Left cardiac atrium (tissue), 4 donors: ENCODE measurements at places on chromosomes 5 and 9. TPM values are rescaled to one million over a fixed set of nuclear protein-coding genes. Genes with fewer than 3 reads are reported as not detected.

The CBY3 gene
- total RNA-seq: not detected

The MORN5 gene
- total RNA-seq: not detected

The IFNA2 gene
- not detected for total RNA-seq

The FOXD4L4 gene
- 0.24 TPM for total RNA-seq

The DIMT1 gene
- total RNA-seq: 17.6 TPM

GRCh38 chr9:81479573-81479972 lies 209.8 kb downstream of the TLE1 start:
- no peak for DNase-seq

GRCh38 chr9:36318212-36318802 lies 60.1 kb upstream of the GNE start:
- no peak for DNase-seq

GRCh38 chr9:4276856-4277255 lies 23.0 kb downstream of the GLIS3 start:
- DNase-seq: no peak

- no peak for DNase-seq
Observed at GRCh38 chr9:72006501-72006900, 53.9 kb downstream of the C9orf57 start.

- DNase-seq: no peak
Observed at GRCh38 chr5:151430731-151431130, 16.7 kb upstream of the SLC36A1 start.
